ENCODE measurements at places on chromosomes 12 and 14.

DNA sequence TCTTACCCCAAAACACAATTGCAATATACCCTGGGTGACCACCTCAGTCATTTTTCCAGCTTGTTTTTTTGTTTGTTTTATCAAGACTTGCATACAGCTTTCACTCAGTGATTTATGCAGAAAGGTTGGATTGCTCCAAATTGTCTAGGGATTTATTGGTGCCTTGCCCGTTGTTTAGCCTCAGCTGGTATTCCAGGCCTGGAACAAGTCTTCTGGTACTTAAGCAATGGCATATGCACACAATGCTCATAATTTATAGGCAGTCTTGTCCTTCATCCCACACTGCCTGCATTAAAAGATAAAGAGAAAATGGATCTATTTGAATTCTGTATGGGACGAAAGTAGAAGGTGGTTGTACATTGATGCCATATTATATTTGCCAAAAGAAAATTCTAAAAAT is 392.5 kb downstream of the ADAMTS20 start:
- peak; percentile 37 for DNase-seq

DNA sequence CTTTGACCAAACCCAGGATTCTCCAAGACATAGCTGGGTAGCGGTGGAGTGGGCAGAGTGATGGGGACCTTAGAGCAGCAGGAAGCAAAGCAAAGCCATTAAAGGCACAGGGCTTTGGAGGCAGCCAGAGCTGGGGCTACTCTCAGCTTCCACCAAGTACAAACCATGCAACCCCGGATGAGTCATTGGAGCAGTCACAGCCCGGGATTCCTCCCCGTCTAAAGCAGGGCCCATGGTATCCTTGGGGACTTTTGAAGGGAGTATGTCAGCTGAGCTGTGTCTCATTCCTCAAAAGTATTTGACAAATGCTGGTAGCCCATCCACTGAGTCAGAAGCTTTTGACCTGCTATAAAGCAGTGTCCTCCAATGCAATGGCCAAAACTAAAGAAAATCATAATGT is 9.7 kb upstream of the IFI27 start:
- DNase-seq: no peak

DNA sequence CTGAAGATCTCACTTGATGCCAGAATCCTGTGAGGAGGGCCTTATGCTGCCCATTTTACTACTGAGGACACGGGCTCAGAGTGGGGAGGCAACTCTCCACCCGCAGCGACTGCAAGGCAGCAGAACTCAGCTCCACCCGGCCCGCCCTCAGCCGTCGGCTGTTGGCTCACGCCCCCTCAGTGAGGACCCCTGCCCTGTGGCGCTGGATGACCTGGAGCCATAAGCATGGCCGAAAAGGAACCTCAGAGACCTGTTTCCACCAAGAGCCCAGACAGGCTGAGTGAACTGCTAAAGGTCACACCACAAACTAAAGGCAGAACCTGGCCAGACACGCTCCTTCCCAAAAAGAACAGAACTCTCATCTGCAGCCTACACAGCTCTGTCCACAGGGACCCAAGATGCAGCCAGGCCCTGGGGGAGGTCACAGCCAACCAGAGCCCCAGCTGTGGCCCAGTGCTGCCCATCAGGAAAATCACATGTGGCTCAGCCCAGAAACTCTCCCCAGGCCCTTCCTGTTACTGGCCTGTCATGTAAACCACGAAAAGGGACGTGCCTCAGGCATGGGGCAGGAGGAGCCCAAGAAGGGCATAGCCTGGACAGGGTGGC is 32.8 kb downstream of the CCNK start:
- DNase-seq: no peak

DNA sequence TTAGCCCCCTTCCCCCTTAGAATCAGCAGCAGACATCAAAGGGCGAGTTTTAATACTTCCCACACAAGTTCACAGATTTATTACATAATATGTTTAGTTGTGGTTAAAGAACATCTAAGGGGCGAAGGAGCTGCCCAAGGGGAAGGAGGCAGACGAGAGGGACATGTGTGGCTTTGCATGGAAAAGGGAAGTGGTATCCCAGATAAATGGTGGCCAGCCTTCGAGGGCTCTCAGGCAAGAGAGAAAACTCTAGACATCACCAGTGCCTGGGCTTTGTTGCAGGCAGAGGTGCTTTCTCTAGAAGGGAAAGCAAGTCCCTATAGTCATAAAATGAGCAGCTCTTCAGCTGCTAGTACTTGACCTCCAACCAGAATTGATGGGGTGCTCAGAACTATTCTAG is 121.2 kb downstream of the CACNA1C start:
- no peak for DNase-seq

DNA sequence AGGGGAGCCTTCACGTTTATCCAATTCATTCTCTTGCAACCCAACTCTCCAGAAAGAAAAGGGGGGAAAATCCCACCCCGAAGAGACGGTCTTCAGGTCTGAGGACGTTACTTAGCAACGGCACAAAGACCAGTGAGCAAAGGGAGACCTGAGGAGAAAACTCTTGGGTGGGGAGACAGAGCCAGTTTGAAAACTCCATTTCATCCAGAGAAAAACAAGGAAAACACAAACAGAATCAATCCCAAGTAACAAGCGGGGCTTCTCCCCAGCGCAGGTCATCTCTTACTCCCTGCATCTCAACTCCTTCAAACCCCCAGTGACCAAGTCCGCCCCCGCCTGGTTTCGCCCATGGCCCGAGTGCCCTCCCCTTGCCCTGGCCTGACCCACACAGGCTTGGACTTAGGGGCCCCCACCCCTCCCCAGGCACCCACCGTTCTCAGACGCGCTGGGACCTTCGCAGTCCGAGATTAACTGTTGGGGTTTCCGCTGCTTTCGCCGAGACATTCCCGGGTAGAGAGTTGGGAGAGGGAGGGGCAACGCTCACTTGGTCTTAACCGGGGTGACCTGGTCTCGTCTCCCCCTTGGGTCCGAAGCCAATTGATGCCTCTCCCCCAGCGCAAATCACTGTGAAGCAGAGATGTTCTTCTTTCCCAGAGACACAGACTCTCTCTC is 10.4 kb upstream of the SALL2 start:
- no peak for DNase-seq

DNA sequence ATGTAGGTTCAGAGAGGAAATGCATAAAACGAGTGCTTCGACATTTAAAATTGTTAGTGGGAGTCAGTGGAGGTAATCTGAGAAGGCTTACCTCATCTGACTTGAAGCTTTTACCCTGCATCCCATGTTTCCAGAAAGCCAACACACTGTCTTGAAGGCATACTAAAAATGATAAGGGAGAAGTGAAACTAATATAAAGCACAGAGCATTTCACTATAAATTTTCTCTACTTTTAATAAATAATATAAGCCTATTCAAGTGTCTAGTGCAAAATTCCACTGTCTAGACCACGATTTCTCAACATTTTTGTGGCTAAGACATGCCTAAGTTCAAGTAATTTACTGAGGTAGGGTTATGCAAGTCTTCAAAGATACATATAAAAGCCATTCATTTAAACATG is 29.1 kb upstream of the CDKL1 start:
- no peak for DNase-seq

- no peak for DNase-seq
These were observed 233.6 kb downstream of the SYT10 start for GRCh38 chr12:33205981-33206380.

GRCh38 chr14:78196323-78196722 is 26.1 kb downstream of the NRXN3 start:
- no peak for DNase-seq

GRCh38 chr14:28001002-28001401 is 765.6 kb upstream of the FOXG1 start:
- no peak for DNase-seq

DNA sequence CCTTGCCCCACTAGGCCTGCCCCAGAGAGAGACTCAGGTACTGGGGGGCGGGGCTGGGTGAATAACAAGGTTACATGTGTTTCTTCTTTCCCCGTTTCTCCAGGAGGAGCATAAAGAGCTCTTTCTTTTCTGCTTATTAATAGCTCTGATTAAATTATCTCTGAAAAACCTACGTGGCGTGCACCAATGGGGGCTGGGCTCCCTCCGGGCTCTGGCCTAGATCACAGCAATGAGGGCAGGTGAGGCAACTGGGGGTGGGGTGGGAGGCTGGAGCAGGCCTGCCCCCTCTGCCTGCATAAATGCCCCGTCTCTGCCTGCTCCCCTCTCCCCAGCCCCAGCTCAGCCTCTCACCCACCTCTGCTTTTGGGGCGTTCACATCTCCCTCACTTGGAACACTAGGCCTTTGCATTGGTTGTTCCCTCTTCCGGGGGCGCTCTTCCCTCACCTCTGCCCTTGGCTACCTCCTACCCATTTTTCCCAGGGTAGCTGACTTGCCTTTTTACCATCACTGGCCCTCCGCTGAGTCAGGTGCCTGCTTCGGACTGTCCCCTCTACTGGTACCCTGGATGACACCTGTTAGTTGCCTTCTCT is 4.1 kb upstream of the FAM222A start:
- DNase-seq: no peak

DNA sequence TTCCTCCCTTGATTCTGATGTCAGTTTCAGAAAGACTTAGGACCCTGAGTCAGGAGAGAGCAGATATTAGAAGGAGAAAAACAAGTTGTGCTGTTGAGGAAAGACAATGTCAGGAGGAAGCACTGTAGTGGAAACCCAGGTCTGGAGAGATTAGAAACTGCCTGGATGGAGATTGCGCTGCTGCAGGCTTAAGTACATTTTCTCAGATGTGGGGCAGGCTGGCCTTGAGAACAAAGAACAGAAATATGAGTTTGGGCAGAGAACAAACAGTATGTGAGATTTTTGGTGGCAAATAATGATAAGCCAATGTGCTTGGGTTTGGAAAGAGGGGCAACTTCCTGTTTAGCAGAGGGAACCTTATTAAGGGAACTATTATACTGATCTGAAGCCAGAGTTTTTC is 74.3 kb upstream of the PRMT8 start:
- DNase-seq: no peak

DNA sequence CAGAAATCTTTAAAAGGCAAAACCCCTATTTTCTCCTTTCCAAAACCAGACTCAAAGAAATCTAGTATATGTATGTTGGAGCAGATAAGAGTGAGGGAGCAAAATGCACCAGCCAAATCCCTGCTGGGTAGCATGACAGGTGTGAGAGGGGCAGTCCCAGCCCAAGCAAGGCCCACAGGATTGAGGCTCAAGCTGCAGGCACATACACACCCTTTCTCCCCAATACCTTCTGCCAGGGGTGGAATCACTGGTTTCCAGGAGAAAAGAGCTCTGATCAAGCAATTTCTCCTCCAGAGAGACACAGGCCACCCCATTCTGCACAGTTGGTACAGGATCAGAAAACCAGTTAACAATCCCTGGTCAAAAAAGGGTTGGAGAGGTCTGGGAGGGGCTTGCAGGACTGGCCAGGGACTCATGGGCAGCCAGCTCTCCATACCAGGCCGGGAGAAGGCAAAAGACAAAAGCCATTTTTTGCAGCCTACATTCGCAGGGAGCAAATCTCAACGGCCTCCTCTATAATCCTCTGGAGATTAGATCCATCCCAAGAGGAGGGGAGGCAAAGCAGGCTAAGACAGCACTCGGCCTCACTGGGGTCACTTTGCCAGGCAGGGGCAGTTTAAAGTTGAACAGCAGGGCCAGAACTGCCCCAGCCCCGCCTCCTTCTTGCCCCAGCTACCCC is 2.1 kb downstream of the KMT2D start:
- no peak for DNase-seq

- DNase-seq: no peak
These were observed 1.8 kb upstream of the TBK1 start for GRCh38 chr12:64450057-64450640.

DNA sequence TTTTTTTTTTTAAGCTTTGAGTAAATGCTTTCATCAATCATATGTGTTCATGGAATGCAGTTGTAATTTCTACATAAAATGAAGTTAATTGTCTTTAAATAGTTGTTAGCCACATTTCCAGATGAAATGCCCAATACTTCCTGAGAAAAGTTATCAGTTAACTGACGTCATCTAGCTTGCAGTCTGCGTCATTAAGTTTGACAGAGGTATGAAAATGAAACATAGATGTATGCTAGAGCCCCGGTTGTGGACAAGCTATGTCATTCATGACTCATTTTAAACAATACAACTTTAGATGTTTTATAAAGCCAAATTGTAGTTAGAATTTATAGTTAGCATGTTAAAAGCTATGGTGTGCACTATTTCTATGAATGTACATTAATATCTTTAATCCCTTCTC is 90.7 kb downstream of the PLEKHA5 start:
- DNase-seq: no peak

DNA sequence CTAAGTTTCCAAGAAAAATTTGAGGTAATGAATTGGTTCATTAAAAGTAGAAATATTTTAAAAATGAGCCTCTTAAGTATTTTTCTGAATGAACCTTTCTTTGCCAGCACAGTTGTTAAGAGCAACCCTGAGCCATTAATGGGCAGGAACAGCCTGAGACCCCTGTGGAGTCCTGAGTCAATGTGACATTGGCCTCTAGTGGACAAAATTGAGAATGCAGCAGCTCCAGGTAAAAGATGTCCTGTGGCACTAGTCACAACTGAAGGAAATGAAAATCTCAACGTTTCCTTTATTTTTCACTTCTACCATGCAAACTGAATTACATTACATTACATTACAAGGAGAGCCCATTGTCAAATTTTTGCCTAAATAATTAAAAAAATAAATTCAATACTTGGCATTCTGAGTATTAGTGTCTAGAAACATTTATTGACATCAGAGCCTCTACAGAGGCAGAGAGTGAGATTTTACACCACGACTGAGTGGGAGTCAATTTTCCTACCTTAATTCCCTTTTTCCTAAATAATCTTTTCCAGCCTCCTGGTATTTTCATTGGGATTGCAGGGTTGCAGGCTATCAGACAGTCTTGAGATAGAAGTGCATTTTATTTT is 135.7 kb downstream of the PPM1H start:
- DNase-seq: peak; percentile 40

DNA sequence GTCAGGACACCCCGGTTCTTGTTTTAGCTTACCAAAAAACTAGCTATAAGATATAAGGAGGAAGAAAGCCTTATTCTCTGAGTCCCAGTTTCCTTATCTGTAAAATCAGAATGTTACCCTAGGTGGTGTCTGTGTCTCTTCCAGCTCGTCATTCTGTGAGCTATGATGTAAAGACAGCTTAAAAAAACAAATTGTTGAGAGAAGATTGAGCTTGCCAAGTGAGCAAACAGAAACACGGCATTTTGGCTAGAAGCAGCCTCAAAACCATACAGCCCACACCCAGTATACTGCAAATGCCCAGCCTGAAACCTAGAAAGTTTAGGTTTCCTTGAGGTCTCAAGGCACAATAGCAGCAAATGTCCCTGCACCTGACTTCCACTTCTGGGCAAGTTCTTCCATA is 151.4 kb downstream of the SSPN start:
- DNase-seq: no peak

DNA sequence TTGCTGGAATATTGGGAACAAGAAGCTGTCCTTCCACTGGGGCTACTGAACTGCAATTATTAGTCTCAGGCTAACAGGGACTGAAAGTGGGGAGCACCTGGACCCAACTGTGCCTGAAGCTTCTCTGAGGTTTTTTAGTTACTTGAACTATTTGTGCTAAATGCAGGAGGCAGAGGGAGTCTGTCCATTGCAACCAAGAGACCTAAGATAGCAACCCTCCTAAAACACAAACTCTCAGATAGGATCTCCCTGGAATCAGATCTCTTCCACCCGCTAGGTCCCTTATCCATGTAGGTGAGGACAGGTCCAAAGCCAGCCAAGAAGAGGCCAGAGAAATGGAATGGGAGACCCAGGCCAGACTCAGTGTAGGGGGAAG is 58.1 kb downstream of the NCOR2 start:
- DNase-seq: no peak
